ENCODE measurements at places on chromosomes 12 and 14. TPM values are rescaled to one million over a fixed set of nuclear protein-coding genes. Genes with fewer than 3 reads are reported as not detected.

The GDF11 gene
- total RNA-seq = 10.0 TPM

The DNAH10 gene
- total RNA-seq = under 0.01 TPM

The MTRFR gene
- 9.2 TPM for total RNA-seq

The TDRD9 gene
- 3.3 TPM for total RNA-seq

The ALX1 gene
- not detected for total RNA-seq

The DIO2 gene
- 0.38 TPM for total RNA-seq

- no peak for DNase-seq
Observed at GRCh38 chr12:116640281-116640680, 81.1 kb downstream of the MAP1LC3B2 start.

DNA sequence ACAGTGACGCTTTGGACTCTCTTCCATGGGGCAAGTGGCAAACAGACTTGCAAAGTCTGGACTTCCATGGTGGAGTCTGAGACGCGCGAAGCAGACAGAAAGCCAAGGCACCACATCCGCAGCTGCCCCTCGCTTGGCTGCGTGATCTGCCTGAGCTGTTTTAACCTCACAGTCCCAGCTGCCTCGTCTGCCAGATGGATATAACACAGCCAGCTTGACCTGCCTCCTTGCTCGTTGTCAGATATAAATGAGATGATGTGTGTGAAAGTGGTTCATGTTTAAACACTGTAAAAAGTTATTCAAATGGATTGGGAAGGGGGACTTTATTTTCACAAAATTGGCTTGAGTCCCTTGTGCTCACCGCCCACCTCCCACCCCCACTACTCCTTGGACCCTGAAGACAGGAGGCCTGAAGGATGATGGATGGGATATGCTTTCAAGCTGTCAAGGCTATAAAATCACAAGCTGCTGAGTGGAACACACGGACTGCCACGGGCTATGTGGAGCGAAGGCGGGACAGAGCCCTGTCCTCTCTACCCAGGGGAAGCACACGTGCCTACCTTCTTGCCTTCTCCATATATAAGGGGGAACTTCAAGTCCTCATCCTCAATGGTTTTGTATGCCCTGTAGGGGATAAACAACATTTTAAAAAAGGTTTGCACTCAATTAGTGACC, 226.9 kb downstream of the MON2 start:
- peak; percentile 46 for DNase-seq

DNA sequence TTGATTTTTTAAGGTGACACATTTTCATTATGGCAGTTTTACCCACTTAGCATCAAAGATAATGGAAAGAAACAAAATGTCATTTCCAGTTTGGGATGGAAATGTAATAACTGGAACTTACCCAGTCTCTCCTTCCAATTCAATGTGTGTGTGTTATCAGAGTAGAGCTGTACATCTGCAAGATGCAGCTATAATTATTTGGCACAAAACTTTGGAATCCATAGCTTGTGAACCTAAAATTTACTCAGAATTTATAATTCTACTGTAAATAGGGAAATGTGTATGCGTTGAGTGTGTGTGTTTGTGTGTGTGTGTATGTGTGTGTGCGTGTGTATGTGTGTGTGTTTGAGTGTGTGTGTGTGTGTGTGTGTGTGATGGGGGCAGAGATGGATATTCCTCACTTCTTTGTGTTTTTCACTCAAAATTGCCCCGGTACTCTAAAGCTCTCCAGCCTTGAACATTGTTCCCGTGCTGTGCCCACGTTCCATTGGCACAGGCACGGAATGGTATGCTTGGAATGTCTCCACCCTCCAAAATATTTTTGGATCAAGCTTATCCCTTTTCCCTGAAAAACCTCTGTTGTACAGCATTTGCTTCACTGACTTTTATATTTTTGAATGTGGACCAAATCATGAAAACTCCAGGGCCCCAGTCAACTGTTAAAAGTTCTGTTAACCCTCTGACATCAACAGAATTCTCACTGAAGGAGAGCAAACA, 150.2 kb upstream of the BMP4 start:
- peak; percentile 83 for DNase-seq

GRCh38 chr12:104799458-104799857, 158.6 kb downstream of the SLC41A2 start:
- no peak for DNase-seq

GRCh38 chr12:59650588-59651228, 54.9 kb downstream of the SLC16A7 start:
- no peak for DNase-seq

GRCh38 chr14:105067140-105067968, 2.1 kb upstream of the GPR132 start:
- peak; percentile 21 for DNase-seq

DNA sequence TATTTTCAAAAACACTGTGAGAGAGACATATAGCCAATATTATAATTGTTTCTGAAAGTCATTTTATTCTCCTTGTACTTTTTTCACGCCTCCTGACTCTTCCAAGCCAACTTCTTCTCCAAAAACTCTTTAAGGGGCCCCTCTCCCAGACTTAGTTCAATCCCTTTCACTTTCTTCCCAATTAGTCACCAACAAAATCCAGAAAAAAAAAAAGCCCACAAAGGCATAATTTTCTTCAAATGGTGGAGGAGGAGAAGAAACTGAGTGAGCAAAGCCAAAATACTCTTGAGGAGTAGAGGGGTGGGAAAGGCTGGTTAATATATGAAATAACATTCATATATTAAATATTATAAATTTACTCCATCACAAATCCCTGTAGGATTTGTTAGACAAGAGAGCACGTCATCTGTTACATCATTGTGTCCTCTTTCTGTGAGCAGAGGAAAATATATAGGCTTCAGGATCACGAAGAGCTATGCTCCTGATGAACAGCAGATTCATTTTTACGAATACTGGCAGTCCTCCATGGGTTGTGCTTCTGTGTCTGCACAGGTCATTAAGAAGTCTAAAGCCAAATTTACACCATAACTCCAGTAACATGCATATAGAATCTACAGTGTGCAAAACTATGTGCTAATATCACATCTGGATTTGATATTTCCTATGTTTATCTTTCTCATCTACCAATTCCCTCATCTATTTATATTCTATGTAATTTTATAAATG, 25.9 kb upstream of the NID2 start:
- no peak for DNase-seq

DNA sequence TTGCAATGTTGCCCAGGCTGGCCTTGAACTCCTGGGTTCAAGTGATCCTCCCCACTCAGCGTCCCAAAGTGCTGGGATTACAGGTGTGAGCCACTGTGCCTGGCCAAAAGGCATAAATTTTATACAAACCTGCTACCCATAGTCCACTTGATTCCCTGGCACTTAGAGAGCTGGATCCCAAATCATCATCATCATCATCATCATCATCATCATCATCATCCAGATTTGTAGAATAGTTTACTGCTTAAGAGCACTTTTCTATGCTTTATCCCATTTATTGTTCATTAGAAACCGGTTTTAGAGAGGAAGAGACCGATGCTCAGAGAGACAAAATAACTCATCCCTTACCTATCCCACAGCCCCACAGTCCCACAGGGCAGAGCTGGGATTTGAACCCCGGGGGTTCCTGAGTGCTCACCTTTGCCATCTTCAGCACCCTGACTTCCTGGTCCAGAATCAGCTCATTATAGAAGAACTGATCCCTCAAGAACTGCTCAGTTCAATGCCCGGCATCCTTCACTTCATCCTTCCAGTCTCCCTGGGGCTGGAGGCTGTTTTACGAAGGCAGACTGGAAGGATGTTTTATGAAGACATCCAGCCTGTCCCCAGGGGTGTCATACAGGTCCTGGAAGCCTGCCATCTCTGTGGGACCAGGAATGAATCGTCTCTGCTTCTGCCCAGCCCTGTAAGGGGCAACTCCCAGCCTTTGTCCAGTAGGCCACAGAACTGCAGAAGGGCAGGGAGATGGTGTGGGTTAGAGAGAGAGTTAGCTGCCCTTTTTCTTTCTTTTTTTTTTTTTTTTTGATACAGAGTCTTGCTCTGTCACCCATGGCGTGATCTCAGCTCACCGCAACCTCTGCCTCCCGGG, 20.2 kb upstream of the OASL start:
- no peak for DNase-seq

- peak; percentile 55 for DNase-seq
Observed at GRCh38 chr14:63713764-63714163, 14.1 kb downstream of the SGPP1 start.

DNA sequence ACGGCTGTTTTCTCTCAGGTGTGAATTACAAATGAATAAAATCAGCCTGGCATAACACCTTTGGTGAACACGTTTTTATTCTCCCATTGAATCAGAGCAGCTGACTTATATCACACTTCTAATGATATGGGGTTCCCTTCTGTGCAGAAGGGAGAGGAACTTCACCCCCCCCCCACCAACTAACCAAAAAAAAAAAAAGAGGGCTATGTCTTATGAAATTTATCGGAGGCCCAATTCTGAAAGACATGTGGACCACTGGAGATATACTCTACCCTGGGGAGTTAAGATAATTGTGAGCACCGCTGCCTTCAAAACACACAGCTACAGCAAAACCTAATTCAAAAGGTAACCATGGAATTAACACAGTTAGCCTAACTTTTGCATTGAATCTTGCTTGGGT, 4.6 kb downstream of the BCL11B start:
- DNase-seq = no peak

DNA sequence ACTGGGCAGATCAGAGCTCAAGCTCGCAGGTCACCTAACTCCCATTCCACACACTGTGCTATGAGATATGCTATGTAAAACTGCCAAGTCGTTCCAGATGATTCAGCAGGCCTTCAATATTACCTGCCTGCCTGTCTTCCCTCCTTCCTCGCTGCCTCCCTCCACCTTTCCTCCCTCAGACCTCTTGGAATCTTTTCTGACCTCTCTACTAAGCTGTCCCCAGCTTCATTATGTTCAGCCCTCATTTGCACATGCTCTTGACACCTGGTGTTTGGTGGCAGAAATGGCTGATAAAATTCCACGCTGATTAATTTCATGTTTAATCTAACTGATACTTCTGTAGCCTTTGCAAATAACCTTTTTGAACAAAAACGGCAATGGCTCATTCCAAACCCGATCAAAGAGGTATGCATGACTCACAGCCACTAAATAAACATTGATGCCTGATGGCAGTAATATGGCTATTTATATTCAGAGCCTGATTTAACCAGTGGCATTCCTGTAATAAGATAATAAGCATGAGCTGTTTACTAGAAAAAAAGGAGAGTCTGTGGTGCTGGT, 130.8 kb upstream of the EGLN3 start:
- peak; percentile 49 for DNase-seq

- no peak for DNase-seq
Observed at GRCh38 chr14:34766060-34766459, 51.7 kb upstream of the CFL2 start.

GRCh38 chr14:68404652-68405183, 388.1 kb downstream of the ZFP36L1 start:
- no peak for DNase-seq

- peak; percentile 21 for DNase-seq
Observed at GRCh38 chr12:67540920-67541624, 107.5 kb upstream of the DYRK2 start.

All from LHCN-M2 (cell line).